NCI-H1048 (cell line): ENCODE measurements at places on chromosomes 5 and 9.

GRCh38 chr9:95373069-95373681 is 55.7 kb upstream of the FANCC start:
- DNase-seq: no peak

- no peak for DNase-seq
Measured at GRCh38 chr9:5361326-5362010, 21.8 kb upstream of the RLN1 start.

DNA sequence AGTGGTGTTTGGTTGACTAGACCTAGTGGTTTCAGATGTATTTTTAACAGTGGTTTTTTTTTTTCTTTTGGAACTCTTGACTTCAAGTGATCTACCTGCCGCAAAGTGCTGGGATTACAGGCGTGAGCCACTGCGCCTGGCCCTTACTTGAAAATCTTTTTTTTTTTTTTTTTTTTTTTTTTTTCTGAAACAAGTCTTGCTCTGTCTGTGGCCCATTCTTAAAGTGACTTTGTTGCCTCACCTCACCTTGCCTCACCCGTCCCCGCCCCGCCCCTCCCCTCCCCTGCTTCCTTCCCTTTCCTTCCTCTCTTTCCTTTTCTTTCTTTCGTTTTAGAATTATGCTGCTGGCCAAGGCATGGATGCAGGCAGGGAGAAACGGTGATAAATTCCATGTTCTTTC is 26.0 kb downstream of the GPBP1 start:
- no peak for DNase-seq

DNA sequence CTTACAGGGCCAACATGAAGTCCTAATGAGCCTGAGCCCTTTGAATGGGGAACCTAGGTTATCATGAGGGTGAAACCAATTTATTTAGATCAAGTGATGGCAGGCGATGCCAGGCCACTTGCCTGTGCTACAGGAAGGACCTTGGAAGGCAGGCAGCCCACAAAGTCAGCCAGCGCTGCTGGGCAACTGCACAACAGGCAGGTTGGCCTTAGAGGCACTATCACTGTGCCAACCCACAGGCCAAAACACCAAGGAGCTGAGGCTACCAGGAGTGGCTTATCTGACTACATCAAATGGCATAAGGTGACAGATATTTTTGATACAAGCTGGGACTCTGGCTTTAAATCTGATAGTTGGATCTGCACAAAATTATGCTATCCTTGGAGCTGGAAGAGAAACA is 319.1 kb downstream of the NTRK2 start:
- DNase-seq: no peak

- no peak for DNase-seq
Measured at GRCh38 chr9:76676857-76677256, 87.4 kb upstream of the PCA3 start.

DNA sequence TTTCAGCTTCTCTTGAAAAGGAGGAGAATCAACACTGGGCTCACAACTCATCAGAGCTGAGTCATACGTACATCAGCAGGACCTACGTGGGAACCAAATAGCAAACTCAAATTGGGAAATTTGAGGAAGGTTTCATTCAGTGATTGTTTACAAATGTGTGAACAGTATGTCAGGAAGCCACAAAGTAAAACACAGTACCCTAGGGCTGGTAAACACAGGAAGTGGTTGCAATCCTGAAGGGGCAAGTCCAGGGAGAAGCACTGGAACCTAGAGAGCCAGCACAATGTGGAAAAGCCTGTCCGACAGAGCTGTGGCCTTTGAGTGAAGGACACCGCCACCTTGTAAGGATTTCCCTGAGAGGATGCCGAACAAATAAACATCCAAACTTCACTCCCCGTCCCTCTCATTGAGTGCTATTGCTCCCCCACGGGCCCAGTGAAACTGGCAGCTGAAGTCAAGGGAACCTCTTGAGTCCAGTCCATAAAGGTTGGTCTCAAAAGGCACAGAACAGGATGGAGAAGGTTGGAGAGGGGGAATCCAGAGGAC is 26.7 kb upstream of the RICTOR start:
- no peak for DNase-seq

DNA sequence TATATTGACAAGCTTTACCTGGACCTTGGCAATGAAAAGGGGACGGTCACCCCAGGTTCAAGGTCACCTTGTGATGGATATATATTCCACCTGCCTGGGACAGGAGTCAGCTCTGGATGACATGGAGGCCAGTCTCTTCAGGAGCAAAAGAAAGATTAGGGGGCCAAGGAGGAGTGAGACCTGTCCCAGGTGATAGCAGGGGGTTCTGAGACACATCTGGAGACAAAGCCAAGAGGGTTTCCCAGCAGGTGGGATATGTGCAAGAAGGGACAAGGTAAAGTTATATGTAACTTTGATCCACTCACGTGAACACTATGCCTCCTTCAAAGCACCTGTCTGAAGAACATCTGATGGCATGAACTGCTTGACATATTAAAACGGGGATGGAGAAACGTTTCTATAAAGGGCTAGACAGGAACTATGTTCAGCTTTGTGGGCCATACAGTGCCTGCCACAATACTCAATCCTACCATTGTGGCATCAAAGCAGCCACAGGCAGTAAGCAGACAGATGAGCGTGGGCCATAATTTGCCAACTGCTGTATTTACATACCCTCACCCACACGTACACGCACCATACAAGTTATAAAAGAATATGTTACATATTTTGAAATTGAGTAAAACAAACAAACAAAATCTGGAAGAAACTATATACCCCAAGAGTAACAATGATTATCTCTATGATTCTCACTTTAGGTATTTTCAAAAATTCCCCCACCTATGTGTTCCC is 62.9 kb upstream of the ZNF622 start:
- DNase-seq: no peak

DNA sequence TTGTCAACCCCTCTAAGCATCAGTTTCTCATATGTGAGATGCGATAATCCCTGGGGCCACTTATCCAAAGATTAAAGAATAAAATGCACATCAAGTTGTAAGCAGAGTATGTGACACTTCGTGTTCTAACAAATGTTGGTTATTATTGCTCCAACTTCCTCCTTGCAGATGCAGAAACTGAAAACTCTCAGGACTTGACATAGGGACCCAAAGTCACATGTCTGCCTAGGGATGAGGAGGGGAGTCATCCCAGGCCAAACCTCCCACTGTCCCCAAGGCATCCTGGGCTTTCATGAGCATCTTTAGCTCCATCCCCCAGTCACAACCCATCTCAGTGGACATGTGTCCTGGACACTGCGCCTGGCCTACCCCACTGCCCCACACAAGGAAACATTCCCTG is 27.5 kb upstream of the SYK start:
- no peak for DNase-seq

DNA sequence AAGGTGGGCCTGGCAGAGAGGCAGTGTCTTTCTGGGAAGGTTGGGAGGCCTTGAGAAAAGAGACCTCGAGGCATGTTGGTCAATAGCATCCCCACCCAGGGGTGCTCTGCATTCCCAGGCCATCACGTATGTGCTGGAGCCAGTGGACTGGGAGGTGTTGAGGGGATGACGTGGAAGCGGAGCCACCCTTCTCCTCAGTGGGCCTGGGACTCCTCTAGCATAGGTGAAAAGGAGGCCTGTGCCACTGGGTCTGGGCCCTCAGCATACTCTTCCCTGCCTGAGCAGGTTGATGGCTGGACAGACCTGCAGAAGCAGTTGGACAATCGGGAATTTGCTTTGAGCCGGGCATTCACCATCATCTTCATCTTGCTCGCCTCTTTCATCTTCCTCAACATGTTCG is 25.5 kb downstream of the PITX1 start:
- no peak for DNase-seq

- no peak for DNase-seq
Measured at GRCh38 chr5:67011422-67011821, 185.2 kb downstream of the CD180 start.

GRCh38 chr9:133706307-133707050 is 31.7 kb downstream of the SARDH start:
- DNase-seq: no peak

DNA sequence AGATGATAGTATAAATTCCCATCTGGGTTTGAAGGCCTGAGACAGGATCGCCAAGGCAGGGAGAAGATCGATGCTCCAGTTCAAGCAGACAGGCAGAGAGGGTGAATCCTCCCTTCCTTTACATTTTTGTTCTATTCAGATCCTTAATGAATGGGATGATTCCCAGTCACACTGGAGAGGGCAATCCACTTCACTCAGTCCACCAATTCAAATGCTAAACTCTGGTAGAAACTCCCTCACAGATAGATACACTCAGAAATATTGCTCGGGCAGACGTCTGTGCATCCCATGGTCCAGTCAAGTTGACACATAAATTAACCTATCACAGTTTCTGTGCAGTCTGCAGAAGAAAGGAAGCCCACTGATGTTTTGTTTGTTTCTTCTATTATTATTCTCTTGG is 193.1 kb upstream of the ZNF462 start:
- no peak for DNase-seq
